ENCODE measurements at places on chromosomes 3 and 15.
A peak's percentile ranks its signal among the peaks of the same experiment; 100 is the strongest.

DNA sequence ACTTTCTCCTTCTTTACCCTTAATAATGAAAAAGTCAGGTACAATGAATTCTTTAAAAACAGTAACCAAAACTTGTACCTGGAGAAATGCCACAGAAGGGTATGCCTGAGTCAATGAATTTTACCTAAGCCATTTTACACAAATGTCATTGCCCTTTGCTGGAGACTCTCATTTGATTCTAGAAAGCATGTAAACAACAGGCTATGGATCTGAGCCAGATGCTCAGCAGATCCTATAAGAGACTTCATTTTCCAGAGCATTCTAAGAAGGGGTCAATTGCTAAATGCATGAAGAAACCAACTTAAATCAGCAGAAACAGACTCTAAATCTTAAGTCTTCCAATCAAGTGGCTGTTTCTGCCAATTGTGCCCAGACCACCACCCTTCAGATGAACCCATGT is 83.8 kb upstream of the GALNT15 start:
- DNase-seq, result no peak

DNA sequence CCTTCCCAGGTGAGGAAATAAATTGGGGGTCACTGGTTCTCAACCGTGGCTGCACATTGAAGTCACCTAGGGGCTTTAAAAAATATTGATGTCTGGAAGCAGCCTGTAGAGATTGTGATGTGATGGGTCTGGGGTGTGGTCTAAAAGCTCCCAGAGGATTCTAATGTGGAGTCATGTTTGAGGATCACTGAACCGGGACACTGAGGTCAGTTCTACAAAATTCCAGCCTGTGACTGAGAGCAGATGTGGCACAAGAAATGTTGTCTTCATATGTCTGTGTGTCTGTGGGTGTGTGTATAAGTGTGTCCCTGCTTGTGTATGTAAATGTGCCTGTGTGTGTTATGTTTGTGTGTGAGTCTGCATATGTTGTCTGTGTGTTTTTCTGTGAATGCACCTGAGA is 79.9 kb downstream of the TLE3 start:
- DNase-seq, result no peak

- DNase-seq, result no peak
These were observed 22.0 kb upstream of the LEKR1 start for GRCh38 chr3:156803952-156804741.

DNA sequence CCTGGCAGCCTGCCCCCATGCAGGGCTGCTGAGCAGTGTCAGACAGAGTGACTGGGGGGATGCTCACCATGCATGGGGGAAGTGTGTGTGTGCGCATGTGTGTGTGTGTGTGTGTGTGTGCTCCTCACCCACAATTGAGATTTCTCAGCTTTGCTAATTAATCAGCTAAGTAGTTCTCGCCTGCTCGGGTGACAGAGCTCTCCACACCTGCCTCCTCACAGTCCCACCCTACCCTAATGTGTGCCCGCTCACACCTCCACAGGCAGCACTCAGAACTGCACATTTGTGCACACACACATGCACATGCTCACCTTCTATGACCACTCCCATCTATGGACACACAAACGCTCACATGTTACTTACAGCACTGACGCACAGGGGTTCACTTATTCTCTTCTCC is 37.3 kb downstream of the CACNA2D2 start:
- no peak for DNase-seq

DNA sequence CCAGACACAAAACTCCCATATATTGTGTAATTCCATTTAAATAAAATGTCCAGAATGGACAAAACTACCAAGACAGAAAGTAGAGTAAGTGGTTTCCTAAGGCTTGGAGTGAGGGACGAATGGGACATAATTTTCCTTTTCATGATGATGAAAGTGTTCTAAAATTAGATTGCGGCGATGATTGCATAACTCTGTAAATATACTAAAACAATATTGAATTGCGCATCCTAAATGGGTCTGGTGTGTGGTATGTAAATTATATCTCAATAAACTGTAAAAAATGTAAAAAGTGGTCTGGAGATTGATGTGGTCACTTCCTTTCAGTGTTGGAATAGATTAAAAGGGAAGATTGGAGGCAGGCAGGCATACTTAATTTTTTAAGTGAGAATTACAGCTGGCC is 105.9 kb upstream of the KCNAB1 start:
- no peak for DNase-seq

DNA sequence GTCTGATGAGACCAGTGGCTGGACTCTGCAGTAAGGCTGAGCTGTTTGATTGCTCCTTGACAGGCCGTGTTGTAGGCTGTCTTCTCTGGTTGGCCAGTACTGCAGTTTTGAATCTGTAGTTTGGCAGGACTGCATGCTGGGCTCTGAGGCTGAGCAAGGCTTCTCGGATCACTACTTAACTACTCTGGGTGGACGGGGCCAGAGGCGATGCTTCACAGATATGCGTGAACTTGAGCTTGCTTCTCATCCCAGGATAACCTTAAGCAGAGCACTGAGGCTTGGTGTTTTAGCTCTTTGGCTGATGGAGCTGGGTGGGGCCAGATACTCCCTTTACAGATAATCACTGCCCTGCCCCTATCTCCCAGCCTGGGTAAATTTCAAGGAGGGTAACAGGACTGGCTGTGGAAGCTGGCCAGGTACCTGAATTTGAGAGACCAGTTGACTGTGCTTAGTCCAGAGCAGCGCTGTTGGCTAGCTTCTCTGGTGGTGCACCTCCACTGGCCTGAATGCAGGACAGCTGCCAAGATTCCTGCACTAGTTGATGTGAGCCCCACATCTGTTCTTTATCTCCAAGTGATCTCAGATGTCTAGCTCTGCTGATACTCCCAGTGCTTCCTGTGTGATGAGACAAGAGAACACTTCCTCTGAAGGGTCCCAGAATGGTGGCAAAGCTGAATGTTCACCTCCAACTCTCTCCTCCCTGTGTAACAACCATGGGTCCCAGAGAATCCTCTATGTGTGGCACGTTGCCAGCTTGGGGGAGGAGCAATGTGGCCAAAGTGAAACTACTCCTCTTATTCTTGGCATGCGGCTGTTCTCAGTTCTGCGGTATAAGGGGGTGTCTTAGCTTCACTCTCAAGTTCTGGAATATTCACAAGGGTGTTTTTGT is 37.9 kb downstream of the RPL39L start:
- peak; percentile 11 for DNase-seq

DNA sequence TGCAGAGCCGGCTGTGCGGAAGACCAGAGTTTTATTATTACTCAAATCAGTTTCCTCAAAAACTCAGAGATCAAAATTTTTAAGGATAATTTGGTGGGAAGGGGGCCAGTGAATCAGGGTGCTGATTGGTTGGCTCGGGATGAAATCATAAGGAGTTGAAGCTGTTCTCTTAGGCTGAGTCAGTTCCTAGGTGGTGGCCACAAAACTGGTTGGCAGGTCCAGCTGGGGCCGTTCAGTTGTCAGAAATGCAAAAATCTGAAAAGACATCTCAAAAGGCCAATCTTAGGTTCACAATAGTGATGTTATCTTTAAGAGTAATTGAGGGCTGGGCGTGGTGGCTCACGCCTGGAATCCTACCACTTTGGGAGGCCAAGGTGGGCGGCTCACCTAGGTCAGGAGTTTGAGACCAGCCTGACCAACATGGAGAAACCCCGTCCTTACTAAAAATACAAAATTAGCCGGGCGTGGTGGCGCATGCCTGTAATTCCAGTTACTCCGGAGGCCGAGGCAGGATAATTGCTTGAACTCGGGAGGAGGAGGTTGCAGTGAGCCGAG is 2.3 kb upstream of the ZNF589 start:
- DNase-seq, result no peak

DNA sequence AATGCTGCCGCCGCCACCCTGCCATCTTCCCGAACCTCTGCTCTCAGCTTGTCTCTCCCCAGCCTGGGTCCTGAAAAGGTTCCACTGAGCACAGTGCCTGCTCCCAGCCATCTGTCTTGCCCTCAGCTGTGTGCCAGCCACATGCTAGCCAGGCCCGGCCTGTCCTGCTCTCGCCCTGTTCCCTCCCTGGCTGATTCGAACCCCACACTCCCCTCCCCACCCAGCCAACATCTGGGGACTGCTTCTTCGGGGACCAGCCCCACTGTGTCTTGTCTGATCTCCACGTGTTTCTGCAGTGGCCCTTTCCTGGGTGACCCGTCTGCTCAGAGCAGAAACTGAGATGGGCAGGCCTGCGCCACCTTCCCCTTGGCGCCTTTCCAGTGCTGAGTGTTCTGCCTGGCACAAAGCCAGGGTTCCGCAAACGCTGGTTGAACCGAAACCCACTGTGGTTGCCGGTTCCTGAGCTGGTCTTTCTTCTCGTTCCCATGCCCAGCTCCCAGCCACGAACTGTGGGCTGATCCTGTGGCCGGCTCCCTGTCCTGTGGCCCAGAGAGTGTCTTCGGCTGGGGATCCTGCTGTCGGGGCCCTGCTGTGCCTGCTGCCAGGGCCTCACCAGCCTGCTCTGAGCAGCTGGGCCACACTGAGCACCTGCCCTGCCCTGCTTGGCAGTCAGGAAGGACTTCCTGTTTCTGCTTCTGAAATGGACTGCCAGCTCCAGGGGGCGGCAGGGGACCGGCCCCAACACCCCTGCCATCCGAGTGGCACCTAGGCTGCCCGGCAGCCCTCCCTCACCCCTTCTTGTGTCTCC is 62.7 kb upstream of the KLF13 start:
- peak; percentile 85 for DNase-seq

DNA sequence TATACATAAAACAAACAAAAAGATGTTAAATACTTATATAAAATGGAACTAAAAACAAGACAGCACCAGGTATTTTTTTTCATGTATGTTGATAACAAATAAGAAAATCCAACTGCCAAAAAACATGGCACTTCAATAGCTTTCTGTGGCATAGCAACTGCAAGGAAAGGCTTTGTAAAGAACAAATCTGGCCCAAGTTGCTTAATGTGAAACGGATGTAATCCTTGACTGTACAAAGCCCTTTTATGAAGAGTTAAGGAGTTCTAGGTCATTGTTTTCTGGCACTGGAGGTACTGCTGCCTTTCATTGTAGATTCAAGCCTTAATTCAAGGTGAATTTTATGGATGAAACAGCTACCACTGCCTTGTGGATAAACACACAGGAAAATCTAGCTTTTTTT is 68.8 kb upstream of the SLC12A8 start:
- DNase-seq, result no peak

- DNase-seq, result no peak
These were observed 975.3 kb upstream of the GBE1 start for GRCh38 chr3:82736696-82737277.

DNA sequence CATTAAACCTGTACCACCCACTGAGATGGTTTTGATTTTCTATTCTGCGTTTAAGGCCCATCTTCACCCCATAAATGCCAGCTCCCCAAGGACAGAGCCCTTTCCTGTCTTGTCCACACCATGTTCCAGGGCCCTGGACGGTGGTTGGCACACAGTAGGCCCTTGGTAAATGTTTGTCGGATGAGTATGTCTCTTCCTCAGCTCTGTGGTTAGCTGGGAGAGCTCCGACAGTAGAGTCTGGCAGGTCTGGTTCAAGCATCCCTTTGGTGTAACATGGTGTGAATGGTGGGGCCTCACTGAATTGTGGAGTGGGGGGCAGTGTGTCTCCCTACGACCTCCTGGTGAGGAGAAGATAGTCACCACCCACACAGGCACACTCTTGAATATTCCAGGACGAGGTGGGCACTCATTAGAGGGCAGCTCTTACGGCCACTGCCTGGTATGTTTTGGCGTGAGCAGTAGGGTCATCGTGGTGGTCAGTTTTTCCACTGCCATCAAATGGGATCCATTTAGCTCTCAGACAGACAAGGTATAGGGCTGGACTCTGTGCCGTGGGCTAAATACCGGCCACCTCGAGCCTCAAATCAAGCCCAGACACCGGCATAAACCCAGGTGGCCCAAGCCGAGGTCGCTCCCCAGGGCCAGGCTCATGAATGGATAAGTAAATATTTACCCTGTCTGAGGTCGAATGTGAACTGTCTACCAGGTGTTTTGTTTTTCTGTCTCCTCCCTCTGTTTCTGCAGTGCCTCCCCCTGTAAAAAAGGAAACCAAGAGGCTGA is 61.3 kb downstream of the SMAD3 start:
- DNase-seq, result no peak

- no peak for DNase-seq
These were observed 36.3 kb downstream of the RASGRP1 start for GRCh38 chr15:38528294-38528693.

GRCh38 chr15:31081056-31081455 is 20.5 kb downstream of the TRPM1 start:
- DNase-seq, result no peak

- DNase-seq, result no peak
These were observed 12.0 kb downstream of the ZBTB38 start for GRCh38 chr3:141380279-141380678.

DNA sequence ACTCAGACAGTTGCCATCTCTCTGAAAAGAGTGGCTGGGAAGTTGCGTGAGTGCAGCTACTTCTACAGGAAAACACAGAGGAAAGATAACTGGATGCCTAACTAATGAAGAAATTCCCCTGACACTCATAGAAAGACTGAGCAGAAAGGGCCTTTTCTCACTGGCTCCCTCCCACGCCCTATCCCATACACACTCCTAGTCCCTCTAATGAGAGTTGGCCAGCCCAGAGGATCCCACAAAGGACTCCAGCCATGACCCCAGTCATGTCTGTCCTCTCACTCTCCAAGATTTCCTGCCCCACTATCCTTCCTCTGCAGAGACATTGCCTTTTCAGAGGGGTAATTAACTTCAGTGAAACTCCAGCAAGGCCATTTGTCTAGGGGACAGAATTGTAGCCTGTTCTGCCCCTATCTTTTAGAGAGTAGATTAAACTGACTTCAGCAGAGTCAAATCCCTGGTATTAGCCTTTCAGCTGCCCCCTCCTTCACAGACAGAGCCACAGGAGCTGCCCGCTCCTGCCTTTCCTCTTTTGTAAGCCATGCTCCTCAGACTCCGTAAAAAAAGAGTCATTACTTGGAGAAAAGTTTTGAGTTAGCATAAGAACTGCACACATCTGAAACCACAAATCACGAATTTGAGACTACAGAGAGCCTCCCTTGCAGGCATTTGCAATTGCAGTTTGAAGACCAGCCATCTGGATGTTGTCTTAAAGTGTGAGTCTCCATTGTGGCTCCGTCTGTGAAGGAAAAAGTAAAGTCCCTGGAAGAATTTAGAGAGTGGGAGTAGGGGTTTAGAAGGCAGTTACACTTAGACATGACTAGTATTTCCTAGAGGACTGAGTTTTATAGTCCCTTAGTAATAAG is 129.1 kb upstream of the SEMA6D start:
- DNase-seq, result no peak

GRCh38 chr3:85432081-85432480 is 473.3 kb downstream of the CADM2 start:
- no peak for DNase-seq

- no peak for DNase-seq
These were observed 102.0 kb downstream of the TBC1D2B start for GRCh38 chr15:77975332-77976094.

- no peak for DNase-seq
These were observed 65.4 kb downstream of the FBN1 start for GRCh38 chr15:48579945-48580671.

DNA sequence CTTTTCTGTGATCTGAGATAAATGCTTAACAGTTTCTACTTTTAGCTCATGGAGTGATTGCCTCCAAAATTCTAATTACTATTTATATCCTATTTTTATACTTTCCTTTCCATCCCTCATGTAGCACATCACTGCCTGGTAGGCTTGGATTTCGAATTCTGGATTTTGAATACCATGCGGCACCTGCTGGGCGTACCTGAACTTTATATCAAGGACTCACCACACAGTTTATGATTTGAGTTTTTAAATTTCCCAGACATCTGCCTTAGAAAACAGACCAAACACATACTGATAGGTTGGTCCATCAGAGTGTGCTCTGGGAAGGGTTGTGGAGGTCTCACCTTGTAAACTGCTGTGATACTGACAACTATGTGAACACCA is 6.4 kb downstream of the TRAK1 start:
- no peak for DNase-seq

- no peak for DNase-seq
These were observed 40.8 kb upstream of the MED12L start for GRCh38 chr3:151044706-151045105.

- no peak for DNase-seq
These were observed 161.9 kb downstream of the ATG7 start for GRCh38 chr3:11434017-11434526.

Measured in naive B cell (primary cell).